ENCODE measurements at places on chromosomes 5 and 9.

DNA sequence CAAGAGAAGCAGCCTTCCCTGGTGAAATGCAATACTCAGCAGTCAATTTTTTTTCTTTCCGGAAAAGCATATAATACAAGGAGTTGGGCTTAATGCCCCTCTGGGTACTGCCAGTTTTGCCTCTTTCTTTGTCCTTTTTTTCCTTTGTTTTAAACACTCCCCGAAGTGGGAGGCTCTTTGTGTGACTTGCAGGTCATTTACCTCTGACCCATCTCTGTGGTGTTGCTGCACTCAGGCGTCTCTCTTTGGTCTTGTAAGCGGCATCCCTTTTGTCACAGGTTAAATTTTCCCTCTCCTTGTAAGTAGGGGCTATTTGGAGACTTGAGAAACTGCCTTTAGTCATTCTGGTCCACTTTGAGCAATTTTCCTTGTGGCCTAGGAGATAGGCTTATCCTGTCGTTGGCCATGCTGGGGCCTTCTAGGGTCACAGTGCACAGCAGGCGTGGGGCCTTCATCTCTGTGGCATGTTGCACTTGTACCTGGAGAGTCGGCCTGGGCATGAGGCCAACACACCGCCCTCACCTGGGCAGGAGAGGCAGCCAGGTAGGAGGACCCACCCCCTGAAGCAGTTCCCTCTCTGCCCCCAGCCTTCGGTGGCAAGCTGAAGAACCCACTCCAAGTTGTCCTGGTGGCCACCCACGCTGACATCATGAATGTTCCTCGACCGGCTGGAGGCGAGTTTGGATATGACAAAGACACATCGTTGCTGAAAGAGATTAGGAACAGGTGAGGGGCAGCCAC lies 27.7 kb upstream of the CTSL start:
- no peak for DNase-seq

DNA sequence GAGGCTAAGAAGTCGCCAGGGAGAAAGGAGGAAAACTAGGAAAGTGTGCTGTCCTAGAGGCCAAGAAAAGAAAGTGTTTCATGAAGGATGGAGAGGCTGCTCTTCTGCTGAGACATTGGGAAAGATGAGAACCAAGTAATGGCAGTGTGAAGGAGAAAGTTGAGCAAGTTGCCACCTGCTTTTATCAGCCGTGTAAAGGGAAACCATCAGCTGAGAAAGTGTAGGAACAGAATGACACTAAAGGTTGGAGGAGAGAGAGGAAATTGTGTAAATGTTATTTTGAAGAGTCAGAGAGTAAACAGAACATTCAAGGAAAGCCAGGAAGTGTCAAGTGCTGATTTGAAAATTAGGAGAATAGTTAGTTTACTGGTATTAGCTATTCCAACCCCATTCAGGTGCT lies 125.0 kb downstream of the CEMIP2 start:
- DNase-seq = no peak

- DNase-seq = no peak
These were observed 60.1 kb downstream of the CCDC171 start for GRCh38 chr9:15612962-15613361.

- no peak for DNase-seq
These were observed 159.3 kb upstream of the DAPK1 start for GRCh38 chr9:87338088-87338989.

DNA sequence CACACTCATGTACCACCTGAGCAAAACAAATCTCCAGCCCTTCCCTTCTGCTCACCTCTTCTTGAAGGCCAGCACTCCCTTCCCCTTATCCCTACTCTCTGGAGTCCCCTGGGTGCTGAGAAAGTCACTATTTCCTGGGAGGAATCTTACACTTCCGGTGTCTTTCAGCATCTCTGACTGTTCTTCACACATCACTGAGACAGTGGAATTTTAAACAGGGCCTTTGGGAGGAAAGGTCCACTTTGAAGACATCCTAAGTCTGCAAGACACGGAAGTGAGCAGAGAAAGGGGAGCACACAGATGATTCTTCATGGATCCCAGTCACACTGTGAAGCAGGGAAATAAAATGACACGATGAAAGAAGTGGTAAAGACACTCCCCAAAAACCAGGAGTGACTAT lies 25.6 kb downstream of the FRMD3 start:
- no peak for DNase-seq

DNA sequence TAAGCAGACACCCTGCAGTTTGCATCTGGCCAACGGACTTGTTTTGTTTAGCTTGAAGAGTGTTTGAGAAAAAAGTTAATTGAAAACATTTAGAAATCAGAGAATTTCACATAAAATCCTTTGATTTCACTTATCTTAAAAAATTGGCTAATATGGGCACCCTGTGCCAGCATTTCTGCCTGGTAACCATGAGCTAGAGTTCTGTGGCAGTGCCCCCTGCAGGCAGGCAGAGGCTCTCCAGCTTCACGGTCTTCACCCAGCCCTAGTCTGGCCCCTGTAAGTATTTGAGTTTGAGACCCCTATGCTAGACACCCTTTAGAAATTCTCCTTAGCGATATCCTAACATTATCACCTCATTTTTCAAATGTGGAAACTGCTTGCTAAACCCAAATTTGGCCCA lies 18.8 kb upstream of the FANCC start:
- no peak for DNase-seq

GRCh38 chr9:33229359-33230114 lies 10.4 kb upstream of the SPINK4 start:
- DNase-seq = no peak

Data from retinal pigment epithelial cell (primary cell).